Fibroblast of villous mesenchyme (primary cell): ENCODE measurements at places on chromosomes 12 and 14. TPM values are rescaled to one million over a fixed set of nuclear protein-coding genes. Genes with fewer than 3 reads are reported as not detected.

GRCh38 chr12:128807161-128807724 lies 16.5 kb downstream of the SLC15A4 start:
- no peak for DNase-seq

DNA sequence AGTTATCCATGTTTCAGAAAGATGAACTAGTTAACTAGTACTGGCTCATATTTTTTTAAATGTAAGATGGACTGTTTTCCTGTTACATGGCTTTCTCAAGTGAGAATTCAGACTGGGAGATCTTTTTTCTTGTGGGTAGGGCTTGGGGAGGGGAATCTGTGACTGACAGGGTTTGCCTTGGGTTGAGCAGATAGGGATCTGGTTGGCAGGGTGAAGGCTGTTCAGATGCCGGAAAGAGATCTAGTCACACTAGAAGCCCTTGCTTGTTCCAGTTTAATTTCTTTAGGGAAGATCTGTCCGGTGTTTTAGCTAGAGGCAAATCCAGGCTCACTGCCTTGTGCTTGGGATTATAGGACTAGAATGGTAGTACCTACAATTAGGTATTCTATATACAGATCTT lies 63.2 kb downstream of the FBXO33 start:
- DNase-seq = no peak

DNA sequence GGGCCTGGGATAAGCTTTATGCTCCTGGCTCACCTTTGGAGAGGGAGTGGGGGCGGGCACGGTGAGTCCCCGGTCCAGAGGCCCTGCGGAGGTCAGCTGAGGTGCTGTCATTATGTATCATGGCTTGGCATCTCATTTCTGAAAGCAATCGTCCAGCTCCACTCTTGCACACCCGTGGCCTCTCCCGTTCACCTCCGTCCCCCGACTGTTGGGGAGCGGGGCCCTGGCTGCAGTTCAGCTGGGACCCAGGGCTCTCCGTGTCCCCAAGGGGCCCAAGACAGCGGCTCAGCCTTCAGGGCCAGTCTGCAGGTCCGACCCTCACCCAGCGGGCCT lies 10.6 kb downstream of the BMP4 start:
- DNase-seq = no peak

DNA sequence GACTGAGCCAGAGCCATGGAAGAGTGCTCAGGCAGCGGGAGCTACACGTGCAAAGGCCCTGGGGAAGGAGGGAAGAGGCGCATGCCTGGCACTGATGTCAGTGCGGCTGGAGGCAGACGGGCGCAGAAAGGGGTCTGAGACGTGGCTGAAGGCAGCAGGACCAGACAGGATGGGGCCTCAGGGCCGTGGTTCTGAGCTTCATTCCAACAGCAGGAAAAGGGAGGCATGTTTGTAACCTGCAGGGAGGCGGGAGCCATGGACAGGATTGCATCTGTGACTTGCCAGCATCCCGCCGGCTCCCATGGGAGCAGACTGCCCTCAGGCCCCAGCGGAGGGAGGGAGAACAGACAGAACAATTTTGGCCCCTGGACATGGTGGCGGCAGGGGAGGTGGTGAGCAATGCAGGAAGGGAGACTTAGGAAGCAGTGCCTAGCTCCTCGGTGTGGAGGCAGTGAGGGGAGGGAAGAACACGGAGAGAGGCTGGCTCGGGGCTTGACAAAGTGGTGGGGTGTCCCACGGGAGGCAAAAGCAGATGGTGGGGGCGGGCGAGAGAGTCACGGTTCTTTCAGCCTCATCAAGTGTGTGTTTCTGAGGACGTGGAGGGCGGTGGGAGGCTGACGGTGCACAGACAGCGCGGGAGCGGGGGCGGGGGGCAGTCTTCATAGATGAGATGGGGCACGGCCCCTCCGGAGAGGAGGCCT lies 33.3 kb upstream of the INF2 start:
- no peak for DNase-seq

DNA sequence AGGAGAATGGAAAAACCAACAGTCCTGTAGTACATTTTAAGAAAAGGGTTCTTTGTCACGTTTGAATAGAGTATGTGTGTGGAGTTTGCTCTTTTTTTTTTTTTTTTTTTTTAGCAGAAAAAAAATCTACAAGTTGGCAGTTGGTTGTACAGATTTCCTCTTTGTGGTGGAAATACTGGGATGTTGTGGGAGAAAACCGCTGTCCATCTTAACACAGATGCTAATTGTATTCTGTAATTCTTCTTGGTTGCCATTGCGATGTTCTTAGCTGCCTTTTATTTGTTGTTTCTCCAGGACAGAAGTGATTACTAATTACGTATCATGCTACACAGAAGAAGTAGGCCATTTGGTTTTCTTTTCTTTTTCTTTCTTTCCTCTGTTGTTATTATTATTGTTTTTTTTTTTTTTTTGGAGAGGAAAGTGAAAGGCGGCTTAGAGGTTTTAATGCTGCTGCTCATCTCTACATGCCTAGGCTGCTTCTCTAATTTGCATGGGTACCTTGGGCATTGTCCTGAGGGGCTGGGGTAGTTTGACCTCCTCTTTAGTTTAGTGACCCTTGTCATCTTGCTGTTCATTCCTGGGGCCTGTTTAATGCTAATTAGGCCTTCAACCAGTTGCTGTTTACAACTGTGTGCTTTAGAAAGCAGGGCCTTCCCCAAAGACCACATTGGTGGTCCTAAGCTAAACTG lies 94.7 kb downstream of the TMTC2 start:
- DNase-seq = no peak

- peak; percentile 69 for DNase-seq
These were observed 34.0 kb downstream of the FIGNL2 start for GRCh38 chr12:51814311-51815088.

DNA sequence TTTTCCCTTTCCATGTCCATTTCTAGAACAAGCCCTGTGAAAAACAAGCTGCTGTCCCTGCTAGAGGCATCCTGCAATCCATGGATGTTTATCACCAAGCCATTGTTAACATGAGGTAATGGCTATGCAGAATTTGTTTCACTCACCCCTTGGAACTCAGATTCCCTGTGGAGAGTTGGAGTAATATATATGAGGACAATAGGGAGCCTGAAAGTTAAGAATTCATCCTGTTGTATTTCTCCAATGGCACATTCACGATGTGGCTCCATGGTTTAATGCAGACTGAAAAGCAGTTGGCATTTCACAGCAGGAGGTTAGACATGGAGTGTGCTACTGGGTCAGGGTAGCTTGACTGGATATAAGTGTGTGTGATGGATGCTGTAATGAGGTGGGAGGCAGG lies 32.4 kb downstream of the GPR65 start:
- DNase-seq = no peak

DNA sequence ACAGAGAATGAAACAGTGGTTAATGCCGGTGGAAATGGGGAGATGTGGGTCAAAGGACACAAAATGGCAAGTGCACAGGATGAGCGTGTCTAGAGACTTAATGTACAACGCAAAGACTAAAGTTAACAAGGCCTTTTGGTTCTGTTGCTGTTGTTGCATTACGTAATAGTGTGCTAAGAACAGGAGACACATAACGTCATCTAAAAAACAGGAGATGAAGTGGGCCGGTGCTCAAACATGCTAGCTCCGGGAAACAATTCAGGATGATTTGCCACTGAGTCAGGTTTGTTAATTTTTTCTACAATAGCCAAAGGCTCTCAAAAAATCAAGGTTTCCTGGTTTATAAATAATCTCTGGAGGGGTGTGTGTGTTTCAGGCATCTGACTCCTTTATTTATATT lies 55.5 kb downstream of the ETV6 start:
- peak; percentile 88 for DNase-seq

GRCh38 chr12:125097427-125097826 lies 32.2 kb downstream of the AACS start:
- no peak for DNase-seq

DNA sequence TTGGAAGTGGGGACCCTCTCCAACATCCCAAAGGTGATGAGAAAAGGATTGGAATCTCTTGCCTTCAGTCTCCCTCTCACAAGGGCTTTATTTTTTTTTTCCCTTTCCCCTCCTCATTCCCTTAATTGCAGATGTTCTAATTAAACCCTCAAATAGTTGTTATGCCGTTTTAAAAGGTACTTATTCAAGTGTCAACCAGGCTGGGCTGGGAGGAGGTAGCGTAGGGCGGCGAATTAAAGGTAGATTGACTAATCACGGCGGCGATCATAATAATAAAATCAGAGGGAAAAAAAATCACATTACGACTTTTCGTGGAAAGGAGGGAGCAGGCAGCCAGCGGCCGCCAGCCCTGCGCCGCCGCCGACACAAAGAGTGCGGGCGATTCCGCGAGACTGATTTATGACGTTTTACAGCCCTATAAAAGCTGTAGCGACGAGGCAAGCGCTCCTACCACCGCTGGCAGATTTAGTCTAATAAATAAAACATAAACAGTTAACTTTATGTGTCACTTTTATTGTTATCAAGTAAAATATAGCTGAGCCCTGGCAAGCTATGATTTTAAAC lies 1.7 kb upstream of the HOXC4 start:
- DNase-seq = peak; percentile 82

- no peak for DNase-seq
These were observed 8.9 kb upstream of the SAV1 start for GRCh38 chr14:50676814-50677516.

Gene PPP1R12A
- 188 and 207 TPM in 2 replicates for total RNA-seq

Gene RASSF9
- total RNA-seq = 0.32 and 0.43 TPM in 2 replicates

Gene TAS2R46
- total RNA-seq = 4.2 and 4.3 TPM in 2 replicates

Gene NFE2
- under 0.01 and 0.43 TPM in 2 replicates for total RNA-seq

Gene FAM90A1
- total RNA-seq = under 0.01 TPM in 1 of 2 replicates, not detected in the other
